ENCODE measurements at places on chromosomes 5 and 9.

GRCh38 chr9:23821375-23822181 is 4.5 kb downstream of the ELAVL2 start:
- no peak for DNase-seq

GRCh38 chr9:126420135-126420534 is 93.5 kb downstream of the MVB12B start:
- DNase-seq, result no peak

- DNase-seq, result no peak
Measured at GRCh38 chr5:72834924-72835323, 18.5 kb downstream of the TNPO1 start.

- no peak for DNase-seq
Measured at GRCh38 chr5:132640613-132641012, 17.4 kb upstream of the IL13 start.

GRCh38 chr9:131854896-131855613 is 115.2 kb upstream of the RAPGEF1 start:
- DNase-seq, result no peak

GRCh38 chr5:105663671-105664070 is 2007.1 kb downstream of the EFNA5 start:
- DNase-seq, result no peak
